Karpas-422 (cell line): ENCODE measurements at places on chromosomes 11 and 22. TPM values are rescaled to one million over a fixed set of nuclear protein-coding genes. Genes with fewer than 3 reads are reported as not detected.

DNA sequence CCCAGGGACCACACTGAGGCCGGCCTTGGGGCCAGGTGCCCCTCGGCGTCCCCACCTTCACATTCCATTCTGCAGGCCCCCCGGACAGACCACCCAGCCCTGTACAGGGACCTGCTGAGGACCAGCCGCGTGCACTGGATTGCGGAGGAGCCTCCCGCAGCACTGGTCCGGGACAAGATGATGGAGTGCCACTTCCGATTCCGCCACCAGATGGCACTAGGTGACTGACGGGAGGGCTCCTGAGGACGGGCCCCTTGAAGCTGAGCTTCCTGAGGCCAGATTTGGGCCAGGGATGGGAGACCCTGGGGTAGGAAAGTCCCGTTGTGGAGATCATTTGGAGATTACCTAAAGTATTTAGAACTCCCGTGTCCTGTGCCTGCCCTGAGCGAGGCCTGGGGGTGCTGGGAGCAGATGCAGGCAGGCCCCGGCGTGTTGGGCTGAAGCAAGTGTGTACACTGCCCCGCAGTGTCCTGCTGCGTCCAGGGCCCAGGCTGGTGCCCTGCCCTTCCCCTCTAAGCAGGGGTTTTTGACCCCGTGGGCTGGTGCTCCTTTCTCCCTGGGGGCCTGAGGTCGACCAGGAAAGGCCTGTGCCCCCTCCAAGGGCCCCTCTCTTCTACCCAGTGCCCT, 20.0 kb downstream of the TRMU start:
- peak; percentile 86 for DNase-seq

GRCh38 chr11:65591939-65592857, 3.4 kb downstream of the KCNK7 start:
- DNase-seq, result no peak

GRCh38 chr11:44104481-44105294, 9.2 kb downstream of the EXT2 start:
- DNase-seq, result no peak

GRCh38 chr11:8223513-8223900, 40.2 kb downstream of the LMO1 start:
- DNase-seq, result no peak

- no peak for DNase-seq
These were observed 1288.6 kb upstream of the CNTN5 start for GRCh38 chr11:97732011-97732632.

GRCh38 chr11:20771681-20772080, 102.3 kb downstream of the NELL1 start:
- DNase-seq, result no peak

- no peak for DNase-seq
These were observed 7.6 kb upstream of the MICAL2 start for GRCh38 chr11:12102588-12103410.

The DEPDC5 gene
- total RNA-seq, result 19.3 and 40.2 TPM in 2 replicates

GRCh38 chr11:111555255-111555654, 14.7 kb downstream of the LAYN start:
- DNase-seq, result no peak

DNA sequence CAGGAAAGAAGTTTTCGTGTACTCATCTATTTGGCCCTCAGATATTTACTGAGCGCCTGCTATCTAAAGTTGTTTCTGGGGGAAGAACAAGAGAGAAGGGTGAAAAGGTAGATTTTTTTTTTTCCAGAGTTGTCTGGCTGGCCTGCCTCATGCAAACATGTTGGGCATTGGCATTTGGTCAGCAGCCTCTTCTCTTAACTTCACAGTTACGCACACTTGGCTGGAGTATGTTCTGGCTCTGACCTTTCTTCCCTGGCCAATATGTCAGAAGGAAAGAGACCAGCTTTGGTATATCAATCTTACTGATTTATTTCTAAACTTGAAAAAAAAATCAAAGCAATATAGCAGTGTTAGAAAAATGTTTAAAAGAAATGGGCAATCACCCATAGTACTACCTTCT, 54.2 kb upstream of the GRAMD1B start:
- DNase-seq, result no peak

DNA sequence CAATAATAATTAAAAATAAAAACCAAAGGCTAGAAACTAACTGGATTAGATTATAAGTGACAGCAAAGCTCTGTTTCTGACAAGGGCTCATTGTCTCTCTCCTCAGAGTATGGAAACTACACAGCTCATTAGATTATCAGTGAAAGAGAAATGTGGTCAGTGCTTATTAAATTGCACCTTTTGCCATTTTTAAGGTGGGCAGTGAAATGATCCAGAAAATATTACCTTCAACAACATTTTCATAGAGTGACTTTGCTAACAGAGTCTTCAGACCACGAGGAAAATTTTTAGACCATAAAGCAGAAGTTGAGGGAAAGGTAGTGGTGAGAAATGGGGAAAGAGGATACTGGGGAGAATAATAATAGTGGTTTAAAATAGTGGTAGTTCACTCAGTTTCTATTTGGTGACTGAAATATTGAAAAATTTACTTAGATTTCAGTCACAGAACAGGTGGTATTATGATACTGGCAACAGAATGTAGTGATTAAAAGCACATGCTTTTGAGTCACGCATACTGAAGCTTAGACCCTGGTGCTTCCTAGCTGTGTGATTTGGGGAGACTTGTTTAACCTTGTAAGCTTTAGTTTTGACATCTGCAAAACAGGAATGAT, 684.0 kb upstream of the CCDC90B start:
- DNase-seq, result no peak
